GM03348 (cell line): ENCODE measurements at places on chromosomes 4 and X.

DNA sequence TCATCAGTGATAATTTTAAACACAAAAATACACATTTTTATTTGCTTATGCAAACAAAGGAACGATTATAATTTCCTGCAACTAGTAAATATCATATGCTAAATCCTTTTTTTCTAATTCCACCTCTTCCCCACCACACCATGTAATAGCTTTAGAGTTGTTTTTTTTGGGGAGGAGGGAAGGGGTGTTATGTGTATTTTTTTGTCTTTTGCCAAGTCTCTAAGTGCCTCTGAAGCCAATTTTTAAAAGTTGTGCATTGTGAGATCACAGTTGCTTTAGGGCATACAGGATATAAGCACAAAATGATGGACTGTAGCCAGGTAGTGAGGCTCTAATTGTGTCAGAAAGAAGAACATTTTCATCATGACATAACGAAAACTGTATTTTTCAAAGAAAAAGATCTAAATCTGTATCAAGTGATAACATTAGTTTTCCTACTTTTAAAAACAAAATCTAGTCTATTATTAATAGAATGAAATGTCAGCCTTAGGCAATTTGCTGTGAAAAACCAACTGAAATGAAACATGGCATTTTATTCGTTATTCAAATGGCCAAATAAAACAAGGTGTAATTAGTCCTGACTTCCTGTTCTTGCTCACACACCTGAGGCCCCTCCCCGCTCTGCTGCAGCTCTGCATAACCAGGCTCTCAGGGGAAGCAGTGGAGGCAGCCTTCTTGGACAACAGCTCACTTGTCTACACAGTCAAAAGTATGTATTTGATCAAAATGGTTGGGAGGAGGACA is 157.4 kb downstream of the PALLD start:
- DNase-seq: no peak

GRCh38 chr4:44415251-44415650 is 33.4 kb downstream of the KCTD8 start:
- DNase-seq: no peak

GRCh38 chrX:152912106-152912505 is 14.2 kb downstream of the ZNF185 start:
- no peak for DNase-seq

DNA sequence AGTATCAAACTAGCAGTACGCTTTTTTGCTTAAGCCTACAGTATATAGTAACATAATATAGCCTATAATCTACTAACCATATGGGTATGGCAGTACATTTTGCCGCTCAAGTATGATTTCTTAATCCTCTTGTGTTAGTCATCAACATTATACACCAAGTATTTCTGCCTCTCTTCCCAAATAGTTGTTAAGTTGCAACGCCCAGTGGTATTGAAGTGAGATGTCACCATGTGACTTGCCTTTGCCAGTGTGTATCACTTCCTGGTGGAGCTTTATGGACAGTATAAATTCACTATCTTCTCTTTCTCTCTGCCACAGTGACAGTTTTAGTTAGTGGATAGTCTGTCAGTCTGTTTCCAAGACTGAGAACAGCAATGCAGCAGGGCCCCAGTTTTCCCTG is 535.5 kb downstream of the PDHA2 start:
- no peak for DNase-seq

DNA sequence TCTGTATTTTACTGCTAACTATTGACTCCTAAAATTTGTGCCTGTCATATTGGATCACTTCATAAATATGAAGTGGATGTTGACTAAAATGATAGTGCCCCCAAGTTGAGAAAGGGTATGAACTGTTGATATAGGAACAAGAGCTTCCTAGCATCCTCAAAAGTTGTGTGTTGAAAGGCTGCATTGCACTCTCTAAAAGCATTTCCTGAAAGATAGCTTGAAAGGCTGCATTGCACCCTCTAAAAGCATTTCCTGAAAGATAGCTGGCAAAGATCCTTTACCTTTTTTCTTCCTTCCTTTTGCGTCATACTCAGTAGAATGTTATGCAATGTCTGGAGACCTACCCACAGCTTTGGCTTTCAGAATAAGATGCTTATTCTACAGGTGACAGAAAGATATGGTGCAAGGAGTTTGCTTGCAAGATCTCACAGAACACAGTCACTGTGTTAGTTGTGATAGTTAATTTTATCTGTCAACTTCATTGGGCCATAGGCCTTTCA is 274.6 kb upstream of the GALNTL6 start:
- no peak for DNase-seq

DNA sequence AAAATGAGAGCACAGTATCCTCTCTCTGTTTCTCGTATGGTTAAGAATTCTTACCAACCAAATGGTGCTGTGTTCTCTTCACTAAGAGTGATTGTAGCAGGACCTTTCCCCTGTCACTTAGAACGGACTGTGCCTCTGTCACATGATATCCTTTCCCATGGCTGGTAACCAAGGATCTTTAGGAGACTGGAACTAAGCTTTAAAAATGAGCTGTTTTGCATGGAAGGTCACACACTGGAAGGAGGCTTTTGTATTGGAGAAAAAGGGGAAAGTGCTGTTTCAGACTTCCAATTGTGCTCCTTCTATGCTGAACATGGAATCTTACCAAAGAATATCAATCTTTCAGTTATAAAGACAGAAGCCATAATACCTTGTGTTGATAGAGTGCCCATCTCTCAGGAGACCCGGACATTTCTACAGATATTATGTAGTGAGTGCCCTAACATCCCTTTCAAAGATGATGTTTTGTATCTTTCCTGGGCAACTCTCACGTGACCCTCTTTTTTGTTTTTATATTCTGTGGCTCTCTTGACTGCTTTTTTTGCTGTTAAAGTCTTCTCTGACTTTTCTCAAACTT is 148.6 kb downstream of the SLC4A4 start:
- no peak for DNase-seq

DNA sequence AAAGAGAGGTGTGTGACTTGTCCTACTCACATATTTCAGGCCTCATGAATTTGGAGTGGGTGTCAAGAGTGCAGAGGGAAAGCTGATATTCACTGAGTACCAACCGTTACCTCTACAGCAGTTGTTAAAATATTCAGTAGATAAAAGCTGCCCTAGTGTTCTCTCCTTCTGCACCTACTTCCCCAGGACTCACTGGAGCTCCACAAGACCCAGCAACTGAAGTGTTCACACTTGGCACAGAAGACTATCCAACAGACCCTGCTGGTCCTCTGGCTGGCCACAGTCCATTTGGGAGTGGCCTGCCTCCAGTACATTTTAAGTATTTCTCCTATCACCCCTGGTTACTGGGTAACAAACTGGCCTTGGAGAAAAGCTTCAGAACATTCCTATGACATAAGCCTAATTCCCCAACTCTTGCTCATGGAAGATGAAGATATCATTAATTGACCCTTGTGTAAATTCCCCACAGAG is 70.8 kb downstream of the PPARGC1A start:
- no peak for DNase-seq

DNA sequence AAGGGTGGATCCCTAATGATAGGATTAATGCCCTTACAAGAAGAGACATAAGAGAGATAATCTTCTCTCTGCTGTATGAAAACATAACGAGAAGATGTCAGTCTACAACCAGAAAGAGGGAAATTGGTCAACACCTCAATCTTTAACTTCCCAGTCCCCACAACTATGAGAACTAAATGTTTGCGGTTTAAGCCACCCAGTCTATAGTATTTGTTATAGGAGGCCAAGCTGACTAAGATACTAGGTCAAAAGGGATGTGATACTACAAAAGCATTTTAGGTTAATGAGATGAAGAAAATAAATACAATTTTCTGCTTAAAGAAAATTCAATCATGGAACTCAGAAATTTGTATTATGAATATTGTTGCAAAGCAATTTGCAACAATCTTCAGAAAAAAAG is 55.4 kb upstream of the LHFPL1 start:
- no peak for DNase-seq

GRCh38 chrX:135910251-135910650 is 16.7 kb downstream of the SAGE1 start:
- no peak for DNase-seq

- DNase-seq: no peak
Observed at GRCh38 chr4:100288161-100288560, 97.9 kb upstream of the DDIT4L start.
